ENCODE measurements at places on chromosomes 4 and X. TPM values are rescaled to one million over a fixed set of nuclear protein-coding genes. Genes with fewer than 3 reads are reported as not detected.

GRCh38 chrX:118197730-118198129, 81.1 kb upstream of the KLHL13 start:
- no peaks in the 10 kb centered on the region for H3K4me1 ChIP-seq
- H3K36me3 ChIP-seq = no peaks in the 10 kb centered on the region
- H3K4me3 ChIP-seq = no peak overlapping the region

DNA sequence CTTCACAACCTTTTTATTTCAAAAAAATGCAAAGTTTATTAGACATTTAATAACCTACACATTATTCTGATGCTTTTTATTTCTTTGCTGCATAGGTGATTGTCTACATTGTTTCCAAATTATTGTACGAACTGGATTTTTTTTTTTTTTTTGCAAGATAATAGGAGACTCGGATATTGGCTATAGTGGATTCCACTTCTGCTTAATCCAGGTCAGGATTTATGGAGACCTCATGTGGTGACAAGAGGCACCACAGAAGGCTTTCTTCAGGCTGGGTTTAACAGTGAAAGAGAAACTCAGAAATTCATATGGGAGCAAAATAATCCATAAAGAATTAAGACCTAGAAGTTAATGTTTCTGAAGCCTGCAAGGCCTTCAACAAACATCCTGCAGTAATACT, 2.4 kb upstream of the SLIT2 start:
- H3K4me3 ChIP-seq = no peak overlapping the region
- DNase-seq = no peak
- H3K27ac ChIP-seq = no peak overlapping the region
- H3K4me1 ChIP-seq = peaks cover 5% of the 10 kb centered on the region

- H3K27me3 ChIP-seq = peaks cover 1% of the 10 kb centered on the region
- no peak overlapping the region for H3K27ac ChIP-seq
- peaks cover 18% of the 10 kb centered on the region for H3K4me1 ChIP-seq
- peaks cover 3% of the 10 kb centered on the region for H3K36me3 ChIP-seq
- H3K4me3 ChIP-seq = no peak overlapping the region
- no peak for DNase-seq
Observed at GRCh38 chr4:26590639-26591038, 6.8 kb downstream of the TBC1D19 start.

GRCh38 chr4:30723201-30723955, 3.2 kb downstream of the PCDH7 start:
- H3K36me3 ChIP-seq = peaks cover 9% of the 10 kb centered on the region
- no peak for DNase-seq
- peaks cover 11% of the 10 kb centered on the region for H3K4me1 ChIP-seq
- no peak overlapping the region for H3K4me3 ChIP-seq
- H3K27ac ChIP-seq = no peak overlapping the region

- no peaks in the 10 kb centered on the region for H3K36me3 ChIP-seq
- no peak overlapping the region for H3K27ac ChIP-seq
- DNase-seq = no peak
- no peak overlapping the region for H3K4me3 ChIP-seq
- H3K27me3 ChIP-seq = no peaks in the 10 kb centered on the region
Observed at GRCh38 chrX:13463608-13464007, 105.8 kb upstream of the EGFL6 start.

GRCh38 chrX:18696653-18697052, 10.8 kb upstream of the PPEF1 start:
- no peak overlapping the region for H3K4me3 ChIP-seq

DNA sequence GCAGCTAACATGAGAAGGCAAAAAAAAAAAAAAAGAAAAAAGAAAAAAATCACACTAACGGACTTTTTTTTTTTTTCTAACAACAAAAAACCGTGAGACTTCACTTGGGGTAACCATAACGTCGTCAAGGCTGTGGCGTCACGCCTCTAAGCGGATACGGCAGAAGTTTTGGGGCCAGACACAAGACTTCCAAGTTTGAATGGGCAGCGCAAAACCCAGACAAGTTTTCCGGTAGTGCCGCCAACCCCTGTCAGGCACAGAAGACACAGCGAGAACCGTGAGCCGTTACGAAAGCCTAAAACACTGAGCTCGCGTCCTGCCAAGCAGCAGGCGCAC, 556 bp upstream of the SMARCA5 start:
- peaks cover 20% of the 10 kb centered on the region for H3K27me3 ChIP-seq
- no peaks in the 10 kb centered on the region for H3K36me3 ChIP-seq
- H3K27ac ChIP-seq = peak overlapping the region; percentile 100

- H3K27me3 ChIP-seq = no peaks in the 10 kb centered on the region
- no peak for DNase-seq
- no peak overlapping the region for H3K4me3 ChIP-seq
- no peak overlapping the region for H3K27ac ChIP-seq
- H3K4me1 ChIP-seq = no peaks in the 10 kb centered on the region
Observed at GRCh38 chrX:79440336-79440735, 73.2 kb upstream of the ITM2A start.

DNA sequence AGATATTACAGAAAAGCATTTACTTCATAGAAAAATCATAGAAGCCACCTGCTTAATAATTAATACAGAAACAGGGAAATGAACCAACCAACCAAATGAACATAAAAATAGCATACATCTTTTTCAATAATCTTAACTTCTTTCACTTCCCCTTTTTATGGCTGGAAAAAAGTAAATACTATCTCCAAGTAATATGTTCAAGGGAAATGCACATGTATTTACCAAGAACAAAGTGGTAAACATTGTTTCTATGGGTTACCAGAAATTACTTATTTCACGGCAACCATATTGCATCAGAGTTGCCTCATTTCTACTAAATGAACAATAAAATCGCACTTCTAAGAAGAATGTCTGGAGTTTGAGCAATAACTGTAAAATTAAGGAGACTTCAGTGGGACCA, 321.3 kb downstream of the TMA16 start:
- H3K4me3 ChIP-seq = no peak overlapping the region
- no peak overlapping the region for H3K27ac ChIP-seq
- H3K27me3 ChIP-seq = peaks cover 2% of the 10 kb centered on the region

DNA sequence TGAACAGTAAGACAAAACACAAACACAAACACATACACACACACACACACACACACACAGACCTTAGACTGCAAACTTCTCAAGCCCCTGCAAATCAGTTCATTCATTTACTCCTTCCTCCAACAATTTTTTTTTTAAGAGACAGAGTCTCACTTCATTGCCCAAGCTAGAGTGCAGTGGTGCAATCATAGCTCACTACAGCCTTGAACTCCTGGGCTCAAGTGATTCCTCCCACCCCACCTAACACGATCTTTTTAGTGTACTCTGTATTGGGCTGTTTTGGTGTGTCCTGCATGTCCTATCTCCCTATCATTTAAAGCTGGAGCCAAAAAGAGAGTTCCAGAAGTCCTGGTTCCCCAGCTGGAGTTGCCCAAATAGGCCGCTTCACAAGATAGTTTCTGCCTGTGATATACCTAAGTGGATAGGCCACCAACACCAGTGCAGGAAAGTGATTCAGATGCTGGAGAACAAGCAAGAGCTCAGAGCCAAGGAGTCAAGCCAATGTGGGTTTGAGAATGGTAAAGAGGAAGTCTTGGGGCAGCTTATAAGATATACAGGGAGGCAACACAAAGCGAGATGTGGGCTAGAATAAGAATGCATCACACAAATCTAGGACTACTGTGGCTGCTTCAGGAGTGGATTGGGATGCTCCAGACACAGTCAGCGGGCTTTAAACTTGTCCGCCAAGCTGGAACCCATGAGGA, 85.4 kb upstream of the RAPGEF2 start:
- no peak overlapping the region for H3K27ac ChIP-seq
- no peak for DNase-seq
- H3K4me3 ChIP-seq = no peak overlapping the region
- no peaks in the 10 kb centered on the region for H3K36me3 ChIP-seq

GRCh38 chr4:119643306-119644042, 14.9 kb upstream of the PDE5A start:
- DNase-seq = no peak
- H3K4me1 ChIP-seq = no peaks in the 10 kb centered on the region
- H3K27me3 ChIP-seq = no peaks in the 10 kb centered on the region
- H3K36me3 ChIP-seq = no peaks in the 10 kb centered on the region

DNA sequence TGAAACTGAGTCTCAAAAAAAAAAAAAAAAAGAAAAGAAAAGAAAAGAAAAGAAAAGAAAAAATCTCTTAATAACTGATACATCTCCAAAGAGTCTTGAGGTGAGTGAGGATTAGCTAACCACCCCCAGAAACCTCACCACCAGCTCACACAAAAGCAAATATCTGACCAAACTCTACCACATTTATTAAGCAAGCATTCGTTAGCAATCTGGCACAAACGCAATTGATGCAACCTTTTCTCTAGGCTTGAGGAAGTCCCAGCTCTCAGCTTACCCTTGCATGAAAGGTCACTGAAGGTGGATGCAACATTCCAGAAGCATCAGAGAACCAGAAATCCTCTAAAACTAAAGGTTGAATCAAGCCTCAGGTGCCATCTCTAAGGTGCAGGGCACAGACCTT, 231.9 kb upstream of the BCOR start:
- H3K36me3 ChIP-seq = no peaks in the 10 kb centered on the region
- H3K27me3 ChIP-seq = peaks cover 7% of the 10 kb centered on the region
- H3K4me1 ChIP-seq = peaks cover 2% of the 10 kb centered on the region
- H3K4me3 ChIP-seq = no peak overlapping the region
- DNase-seq = no peak

Gene PPP1R3F
- 1.9 TPM for polyA plus RNA-seq

Gene ETDA
- not detected for polyA plus RNA-seq

Gene FAM47E
- not detected for polyA plus RNA-seq

Gene GPR101
- polyA plus RNA-seq = not detected

Gene DUSP9
- polyA plus RNA-seq = not detected

Gene NRK
- polyA plus RNA-seq = not detected

Gene GABRQ
- polyA plus RNA-seq = not detected
